ENCODE measurements at places on chromosomes 6 and 20.

- no peak for DNase-seq
These were observed 3.4 kb upstream of the SCML4 start for GRCh38 chr6:107827541-107827940.

GRCh38 chr6:22447249-22448196, 121.8 kb upstream of the HDGFL1 start:
- no peak for DNase-seq

DNA sequence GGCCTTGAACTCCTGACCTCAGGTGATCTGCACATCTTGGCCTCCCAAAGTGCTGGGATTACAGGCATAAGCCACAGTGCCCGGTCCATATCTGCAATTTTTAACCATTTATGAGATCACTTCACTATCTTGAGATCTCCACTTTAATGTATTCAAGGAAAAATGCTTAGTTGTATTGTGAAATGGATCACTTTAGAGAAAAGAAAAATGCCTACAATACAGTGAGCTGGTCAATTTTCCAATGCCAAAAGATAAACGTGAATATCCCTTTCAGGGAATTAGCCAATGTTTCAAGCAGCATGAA, 82.8 kb upstream of the ZNF217 start:
- no peak for DNase-seq

- no peak for DNase-seq
These were observed 47.7 kb upstream of the RNF182 start for GRCh38 chr6:13877051-13877450.

DNA sequence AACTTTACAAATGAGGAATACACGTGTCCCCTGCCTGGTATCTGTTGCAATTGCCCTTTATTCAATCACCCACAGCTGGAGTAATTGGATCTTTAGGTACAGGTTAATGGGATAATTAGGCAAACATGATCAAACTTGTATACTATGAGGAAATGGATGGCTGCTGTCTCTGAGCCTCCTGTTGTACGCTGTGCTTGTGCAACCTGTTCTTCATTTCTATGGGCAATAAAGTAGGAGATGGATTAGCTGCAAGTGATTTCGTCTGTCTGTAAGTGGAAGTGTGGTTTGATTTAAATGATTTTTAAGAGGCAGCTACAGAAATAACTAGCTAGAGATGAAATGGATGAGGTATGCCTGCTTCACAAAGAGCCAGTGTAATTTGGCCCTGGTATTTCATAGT, 474.1 kb downstream of the RNF144B start:
- DNase-seq: no peak

DNA sequence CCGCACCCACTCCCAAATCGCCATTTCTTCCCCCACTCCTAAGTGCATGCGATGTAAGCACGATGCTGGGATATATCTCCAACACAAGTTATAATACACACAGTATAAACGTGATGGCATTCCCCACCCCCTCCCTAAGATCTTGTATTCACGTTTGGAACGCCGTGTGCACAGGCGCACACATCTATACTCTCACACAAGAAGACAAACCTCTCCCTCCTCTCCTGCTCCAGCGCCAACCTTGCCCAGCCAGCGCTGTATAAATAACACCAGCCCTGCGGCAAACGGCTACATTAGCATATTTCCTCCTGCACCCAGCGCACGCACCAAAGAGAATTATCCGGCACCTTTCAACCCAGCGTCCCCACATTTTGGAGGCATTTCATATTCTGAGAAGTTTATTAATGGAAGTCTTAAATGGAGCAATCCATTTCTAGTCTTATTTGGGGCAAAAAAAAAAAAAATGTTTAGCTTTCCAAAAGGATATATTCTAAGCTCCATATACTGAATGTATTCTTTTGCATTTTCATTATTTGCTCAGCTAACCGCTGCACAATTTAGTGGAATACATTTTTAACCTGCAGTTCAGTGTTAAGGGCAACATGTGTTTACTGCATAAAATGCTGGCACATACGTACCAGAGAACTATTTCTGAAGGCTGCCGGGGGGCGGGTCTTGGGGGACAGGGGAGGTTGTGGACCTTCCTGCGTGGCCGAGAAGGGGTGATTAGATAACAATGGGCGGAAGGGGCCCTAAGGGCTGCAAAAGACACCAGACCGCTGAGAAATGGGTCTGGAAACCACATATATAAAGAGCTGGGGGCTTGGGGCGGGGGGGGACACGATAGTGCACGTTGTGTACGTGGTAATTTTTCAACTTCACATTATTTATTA, 1.1 kb upstream of the SLC22A23 start:
- DNase-seq: peak; percentile 30

- DNase-seq: no peak
These were observed 47.6 kb downstream of the HTR1B start for GRCh38 chr6:77415706-77416105.

GRCh38 chr20:15776770-15777466, 796.3 kb downstream of the KIF16B start:
- DNase-seq: no peak

- DNase-seq: no peak
These were observed 1.8 kb upstream of the SPEF1 start for GRCh38 chr20:3783068-3783489.

All from stimulated activated CD4-positive, alpha-beta T cell treated with anti-CD3 and anti-CD28 coated beads, Interleukin-2, amount 100 ng/mL, for 24 hours (primary cell).